ENCODE measurements at places on chromosomes 6 and 20. TPM values are rescaled to one million over a fixed set of nuclear protein-coding genes. Genes with fewer than 3 reads are reported as not detected.

The SEL1L2 gene
- total RNA-seq = not detected

The RAET1G gene
- total RNA-seq = 1.4 TPM

The ME1 gene
- 4.9 TPM for total RNA-seq

The POU5F1 gene
- 19.5 TPM for total RNA-seq

DNA sequence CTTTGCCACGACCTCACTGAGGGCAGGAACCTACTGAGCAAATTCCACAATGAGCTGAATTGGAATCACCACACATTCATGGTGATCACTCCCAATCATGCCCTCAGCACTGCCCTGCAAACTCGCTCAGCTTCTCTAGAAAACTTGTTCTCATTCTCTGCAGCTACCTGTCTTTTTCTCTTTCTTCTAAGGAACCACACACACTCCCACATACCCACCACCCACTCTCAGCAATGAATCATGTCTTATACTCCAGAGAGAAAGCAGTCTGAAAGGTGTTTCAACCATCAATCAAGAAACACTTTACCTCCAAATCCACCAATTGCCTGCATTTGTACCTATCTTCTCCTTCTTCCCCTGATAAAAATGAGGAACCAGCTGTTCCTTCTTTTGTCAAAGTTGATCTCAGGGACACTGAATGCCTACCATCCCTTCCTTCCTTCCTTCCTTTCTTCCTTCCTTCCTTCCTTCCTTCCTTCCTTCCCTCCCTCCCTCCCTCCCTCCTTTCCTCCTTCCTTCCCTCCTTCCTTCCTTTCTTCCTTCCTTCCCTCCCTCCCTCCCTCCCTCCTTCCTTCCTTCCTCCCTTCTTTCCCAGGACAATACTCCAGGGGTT, 84.6 kb upstream of the SGK1 start:
- no peak for DNase-seq

- DNase-seq = no peak
These were observed 126.0 kb downstream of the RNASET2 start for GRCh38 chr6:166830185-166830890.

DNA sequence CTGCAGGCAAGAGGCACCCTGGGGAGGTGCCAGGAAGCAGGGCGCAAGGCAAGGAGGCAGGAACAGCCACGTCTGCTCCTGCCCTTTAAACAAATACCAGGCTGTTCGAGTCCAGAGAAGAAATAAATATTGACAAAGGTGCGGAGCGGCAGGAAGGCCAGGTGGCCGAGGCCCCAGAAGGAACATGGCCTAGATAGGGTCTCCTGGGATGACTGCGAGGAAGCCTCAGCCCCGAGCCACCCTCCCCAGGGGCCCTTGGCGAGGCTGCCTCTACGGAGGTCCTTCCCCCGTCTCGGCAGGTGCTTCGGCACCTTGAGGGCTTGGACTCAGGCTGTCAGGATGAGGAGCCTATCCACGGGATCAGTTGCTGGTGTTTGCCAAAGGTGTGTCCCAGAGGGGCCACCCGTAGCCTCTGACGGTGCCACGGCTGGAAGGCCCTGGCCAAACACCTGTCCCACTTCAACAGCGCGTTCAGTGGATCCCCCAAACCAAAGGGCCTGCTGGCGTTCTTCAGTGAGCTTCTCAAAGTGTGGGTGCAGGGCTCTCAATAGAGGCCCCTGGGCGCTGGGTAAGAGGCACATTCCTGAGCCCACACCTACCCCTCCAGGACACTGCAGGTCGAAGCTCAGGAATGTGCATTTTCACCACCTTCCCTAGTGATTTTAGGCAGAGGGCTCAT, 39.8 kb downstream of the SNX5 start:
- no peak for DNase-seq

- DNase-seq = peak; percentile 4
These were observed 136.6 kb downstream of the ANKRD60 start for GRCh38 chr20:58091810-58092209.

GRCh38 chr20:48038713-48039112, 253.4 kb upstream of the SULF2 start:
- DNase-seq = no peak

DNA sequence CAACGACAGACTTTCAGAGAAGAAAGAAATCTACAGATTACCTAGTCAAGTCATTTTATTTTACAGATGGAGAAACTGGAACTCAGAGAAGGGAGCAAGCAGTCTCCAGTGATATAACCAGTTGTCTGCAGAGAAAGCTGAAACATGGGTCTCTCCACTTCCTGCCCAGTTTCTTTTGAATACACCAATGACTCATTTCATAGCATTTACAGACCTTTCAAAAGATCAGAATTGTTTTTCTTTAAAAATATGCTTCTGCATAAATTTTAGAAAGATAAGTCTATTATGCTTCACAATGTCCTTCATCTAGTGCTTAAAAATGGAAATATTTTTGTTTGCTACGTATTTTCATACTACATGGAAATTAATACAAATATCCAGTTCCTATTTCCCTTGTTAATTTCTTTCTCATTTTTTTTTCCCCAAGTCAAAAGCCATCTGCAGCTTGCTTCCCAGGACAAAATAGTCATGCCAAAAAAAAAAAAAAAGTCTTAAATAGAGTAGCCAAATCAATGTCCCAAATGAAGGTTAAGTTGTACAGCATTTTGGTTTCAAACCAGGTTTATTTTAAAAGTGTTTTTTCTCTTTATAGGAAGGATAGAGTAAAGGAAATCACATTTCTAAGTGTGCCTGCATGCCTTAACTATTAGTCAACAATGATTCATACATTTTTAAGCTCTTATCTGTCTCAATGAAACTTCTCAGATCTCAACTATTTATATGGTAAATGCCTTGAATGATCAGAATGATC, 36.9 kb downstream of the ARHGAP18 start:
- DNase-seq = no peak
